GDM1 (cell line): ENCODE measurements at places on chromosomes 4 and X.
A peak's percentile ranks its signal among the peaks of the same experiment; 100 is the strongest.

DNA sequence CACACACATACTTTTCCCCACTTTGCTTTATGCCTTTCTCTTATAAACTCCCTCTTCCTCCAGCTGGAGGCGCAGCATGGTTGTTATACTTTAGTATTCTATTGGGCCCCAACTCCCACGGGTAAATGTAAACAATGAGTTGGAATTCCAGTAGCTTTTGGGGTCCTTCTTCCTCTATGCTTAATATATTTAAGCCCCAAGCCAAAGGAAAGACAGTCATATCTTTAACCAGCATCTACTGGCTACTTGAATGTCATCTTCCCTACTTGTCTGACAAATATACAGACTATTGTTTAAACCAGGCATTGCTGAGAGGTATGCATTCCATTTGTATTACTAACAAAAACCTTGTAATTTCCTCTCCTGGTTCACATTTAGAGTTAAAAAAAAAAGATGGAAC, 72.9 kb downstream of the WDR19 start:
- DNase-seq = no peak

GRCh38 chr4:36676139-36677050, 395.0 kb downstream of the DTHD1 start:
- DNase-seq = no peak

GRCh38 chr4:89314291-89314690, 6.7 kb upstream of the GPRIN3 start:
- DNase-seq = no peak

DNA sequence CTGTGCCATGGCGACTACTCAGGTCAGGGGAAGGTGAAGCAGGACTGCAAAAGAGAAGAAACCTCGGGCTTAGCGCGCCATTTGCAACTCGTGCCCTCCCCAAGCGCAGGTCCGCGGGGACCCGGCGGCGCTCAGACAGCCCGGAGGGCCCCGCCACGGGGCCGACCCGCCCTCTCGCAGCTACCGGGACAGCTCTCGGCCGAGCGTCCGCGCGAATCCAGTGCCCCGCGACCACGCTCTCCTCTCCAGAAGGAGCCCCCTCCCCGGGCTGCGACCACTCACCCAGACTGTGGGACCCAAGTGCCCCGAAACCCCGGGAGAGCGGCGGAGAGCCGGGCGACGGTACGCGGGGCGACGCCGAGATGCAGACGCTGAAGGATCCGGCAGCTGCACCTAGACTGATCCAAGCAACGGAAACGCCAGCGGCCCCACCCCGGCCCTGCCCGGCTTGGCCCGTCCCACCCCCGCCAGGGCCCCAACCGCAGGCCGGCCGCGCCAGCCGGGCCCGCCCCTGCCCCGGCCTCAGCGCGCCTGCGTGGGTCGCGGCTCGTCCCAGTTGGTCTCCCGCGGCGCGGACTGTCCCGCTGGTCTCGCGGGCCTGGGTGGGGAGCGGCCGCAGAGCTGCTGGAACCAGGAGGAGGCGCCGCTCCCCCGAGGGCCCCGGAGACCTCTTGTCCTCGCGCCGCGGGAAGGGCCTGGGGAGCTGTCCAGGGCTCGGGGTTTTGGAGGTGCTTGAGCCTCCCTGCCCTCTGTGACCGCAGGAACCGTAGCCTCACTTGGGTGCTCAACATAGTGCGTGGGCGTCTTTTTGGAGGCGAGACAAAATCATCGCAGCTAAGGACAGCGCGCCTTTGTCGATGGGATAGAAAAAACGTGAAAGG, at the start of gene ANXA5:
ANXA5 (minus strand) TSS at position 400 of the 881 bp plus-strand sequence; CDS start at position 9, 391 bp downstream.
- DNase-seq = peak; percentile 58

GRCh38 chrX:11533199-11533651, 132.5 kb downstream of the ARHGAP6 start:
- DNase-seq = peak; percentile 26

GRCh38 chrX:63250253-63250868, 100.8 kb downstream of the SPIN4 start:
- no peak for DNase-seq

- DNase-seq = no peak
Observed at GRCh38 chrX:150258463-150259430, 104.4 kb upstream of the MAMLD1 start.

- DNase-seq = no peak
Observed at GRCh38 chr4:73867783-73868182, 1.4 kb upstream of the CXCL1 start.

GRCh38 chrX:150842198-150842685, 56.2 kb downstream of the CD99L2 start:
- no peak for DNase-seq

DNA sequence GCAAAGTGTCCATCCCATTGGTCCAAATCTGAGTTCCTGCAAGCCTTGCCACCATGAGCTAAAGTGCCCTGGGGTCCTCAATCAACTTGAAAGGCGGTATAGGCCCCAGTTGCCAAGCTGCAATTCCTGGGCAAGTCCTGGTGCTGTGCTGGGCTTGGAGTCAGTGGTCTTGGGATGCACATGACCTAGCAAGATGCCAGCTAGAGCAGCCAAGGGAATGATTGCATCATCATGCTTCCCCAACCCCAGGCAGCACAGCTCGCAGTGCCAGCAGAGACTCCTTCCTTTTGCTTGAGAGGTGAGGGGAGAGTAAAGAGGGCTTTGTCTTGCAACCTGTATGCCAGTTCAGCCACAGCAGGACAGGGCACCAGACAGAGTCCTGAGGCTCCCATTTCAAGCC, 50.5 kb downstream of the KCNIP4 start:
- DNase-seq = no peak

- DNase-seq = no peak
Observed at GRCh38 chr4:151429957-151430570, 21.1 kb downstream of the FHIP1A start.
